Fibroblast of skin of left biceps (primary cell): ENCODE measurements at places on chromosomes 7 and 10.
A peak's percentile ranks its signal among the peaks of the same experiment; 100 is the strongest.

- no peak for DNase-seq
Measured at GRCh38 chr7:4716946-4717795, 35.1 kb downstream of the FOXK1 start.

GRCh38 chr7:42156291-42156865, 80.6 kb downstream of the GLI3 start:
- DNase-seq = peak; percentile 25

GRCh38 chr10:43408331-43408709, 666 bp downstream of the HNRNPF start:
- no peak for DNase-seq

GRCh38 chr10:33460505-33461294, 126.2 kb upstream of the NRP1 start:
- peak; percentile 39 for DNase-seq

GRCh38 chr10:96850825-96851224, 18.7 kb downstream of the LCOR start:
- peak; percentile 87 for DNase-seq

DNA sequence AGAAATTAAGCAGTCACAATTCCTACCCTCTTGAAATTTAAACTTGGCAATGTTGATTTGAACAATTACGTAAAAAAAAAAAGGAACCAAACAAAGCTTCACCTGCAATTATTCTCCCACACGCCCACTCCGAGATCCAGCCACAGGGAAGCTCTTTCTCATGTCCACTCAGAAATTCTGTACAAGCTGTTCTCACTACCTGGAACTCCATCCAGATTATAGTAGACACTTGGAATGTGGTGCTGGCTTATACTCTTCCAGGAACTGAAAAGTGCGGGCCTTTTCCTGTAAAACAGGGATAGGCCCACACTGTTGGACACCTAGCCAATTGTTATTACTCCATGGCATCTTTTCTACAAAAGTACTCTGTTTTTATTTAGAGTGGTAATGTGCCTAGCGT, 20.3 kb upstream of the TOMM7 start:
- no peak for DNase-seq

- DNase-seq = no peak
Measured at GRCh38 chr7:82736633-82737032, 293.1 kb upstream of the CACNA2D1 start.

- DNase-seq = no peak
Measured at GRCh38 chr7:1210979-1211608, 21.6 kb upstream of the UNCX start.

DNA sequence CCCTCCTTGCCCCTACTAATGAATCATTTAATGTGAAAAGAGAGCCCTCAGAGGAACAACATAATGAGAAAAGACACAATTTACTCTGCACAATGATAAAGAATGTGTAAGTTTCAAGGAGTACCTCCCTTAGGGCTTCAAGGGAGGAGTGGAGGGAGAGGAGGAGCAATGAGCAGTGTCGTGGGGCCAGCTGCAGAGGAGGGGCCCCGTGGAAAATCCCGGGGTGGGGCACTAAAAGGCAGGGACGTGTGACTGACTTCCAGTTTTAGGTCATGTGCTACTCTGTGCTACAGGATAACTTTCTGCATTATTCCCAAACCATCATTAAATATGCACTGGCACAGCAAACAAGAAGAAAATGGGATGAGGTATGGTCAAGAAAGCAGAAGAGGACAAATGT, 108.1 kb downstream of the ANLN start:
- no peak for DNase-seq

DNA sequence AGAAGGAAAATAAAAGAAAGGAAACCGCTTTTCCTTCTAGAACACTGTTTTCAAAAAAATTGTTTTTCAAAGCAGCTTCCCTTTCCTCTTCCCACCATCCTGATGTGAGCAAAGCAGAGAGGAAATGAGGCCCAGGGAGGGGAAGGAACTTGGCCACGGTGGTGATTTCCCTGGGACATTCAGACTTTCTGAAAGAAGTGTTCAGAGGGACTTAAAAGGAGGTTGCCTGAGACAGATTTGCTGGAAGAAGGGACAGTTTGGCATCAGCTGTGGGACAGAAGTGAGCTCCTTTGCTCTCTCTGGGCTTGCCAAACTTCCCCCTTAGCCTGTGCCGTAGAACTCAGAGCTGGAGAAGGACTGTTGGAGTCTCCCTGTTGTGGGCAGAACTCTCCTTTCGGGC, 30.3 kb downstream of the ADCYAP1R1 start:
- DNase-seq = no peak

GRCh38 chr7:145324081-145324480, 488.2 kb upstream of the TPK1 start:
- no peak for DNase-seq

DNA sequence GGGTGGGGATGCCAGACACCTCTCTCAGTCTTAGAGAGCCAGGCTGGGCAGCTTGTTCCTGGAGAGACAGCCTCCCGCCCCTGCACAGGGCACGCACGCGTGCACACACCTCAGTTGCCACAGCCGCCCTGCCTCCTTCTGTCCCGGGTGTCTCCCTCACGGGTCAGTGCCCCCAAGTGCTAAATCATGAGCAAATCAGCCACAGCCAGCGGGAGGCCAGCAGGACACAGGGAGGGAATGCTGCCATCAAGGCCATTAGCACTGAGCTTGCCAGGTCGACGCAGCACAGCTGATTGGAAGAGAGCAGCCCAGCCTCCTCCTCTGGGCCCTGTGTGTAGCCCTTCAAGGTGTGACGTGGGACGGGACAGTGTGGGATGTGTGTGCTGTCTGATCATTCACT, 130.4 kb downstream of the CDH23 start:
- DNase-seq = no peak

DNA sequence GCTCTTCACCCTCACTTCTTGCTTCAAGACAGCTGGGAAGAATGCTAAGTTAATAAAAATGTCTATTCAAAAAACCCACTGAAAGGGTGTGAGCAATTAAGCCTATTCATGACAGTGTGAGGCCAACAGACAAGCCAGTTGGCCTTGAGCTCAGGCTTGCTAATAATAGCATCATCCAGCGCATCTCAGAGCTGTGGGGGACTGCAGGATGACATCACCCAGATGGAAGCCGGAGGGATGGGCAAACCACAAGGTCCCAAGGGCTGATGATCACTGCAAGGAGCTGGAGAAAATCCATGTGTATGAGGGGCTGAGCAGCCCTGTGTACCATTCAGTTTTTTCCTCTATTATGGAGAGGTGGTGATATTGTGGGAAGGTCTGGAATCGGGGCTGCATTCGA, 770.4 kb downstream of the TNS3 start:
- peak; percentile 98 for DNase-seq

DNA sequence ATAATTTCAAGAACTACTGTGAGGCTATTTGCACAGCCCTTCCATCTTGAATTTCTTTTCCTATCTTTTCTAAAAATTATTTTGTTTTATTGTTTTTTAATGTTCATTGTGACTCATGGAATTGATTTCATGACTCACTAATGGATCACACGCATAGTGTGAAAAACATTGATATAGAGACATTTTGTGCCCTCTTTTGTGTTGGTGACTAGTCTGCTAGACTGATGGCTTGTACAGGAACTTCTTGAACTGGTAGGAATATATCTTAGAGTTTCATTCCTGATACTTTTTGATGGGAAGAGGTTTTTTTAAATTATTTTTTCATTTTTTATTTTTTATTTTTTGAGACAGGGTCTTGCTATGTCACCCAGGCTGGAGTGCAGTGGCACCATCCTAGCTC, 12.6 kb upstream of the NOC3L start:
- no peak for DNase-seq

DNA sequence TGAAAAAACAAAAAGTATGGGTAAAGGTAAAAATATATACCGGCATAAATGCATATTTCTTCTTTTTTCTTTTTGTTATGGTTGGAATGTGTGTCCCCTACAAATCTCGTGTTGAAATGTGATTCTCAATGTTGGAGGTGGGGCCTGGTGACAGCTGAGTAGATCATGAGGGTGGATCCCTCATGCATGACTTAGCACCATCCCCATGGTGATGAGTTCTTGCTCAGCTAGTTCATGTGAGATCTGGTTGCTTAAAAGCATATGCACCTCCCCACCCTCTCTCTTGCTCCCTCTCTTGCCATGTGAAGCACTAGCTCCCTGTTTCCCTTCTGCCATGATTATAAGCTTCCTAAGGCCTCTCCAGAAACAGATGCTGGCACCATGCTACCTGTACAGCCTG, 93.3 kb downstream of the HYCC1 start:
- no peak for DNase-seq
